ENCODE measurements at places on chromosomes 12 and 14. TPM values are rescaled to one million over a fixed set of nuclear protein-coding genes. Genes with fewer than 3 reads are reported as not detected.

Gene KRT6C
- total RNA-seq: not detected

Gene ZDHHC22
- total RNA-seq: 11.3 TPM

Gene DTX1
- 3.0 TPM for total RNA-seq

Gene DIO2
- total RNA-seq: not detected

Gene TC2N
- total RNA-seq: 16.2 TPM

Gene SBNO1
- 47.5 TPM for total RNA-seq

Gene SLC17A8
- total RNA-seq: not detected

Gene ADAM21
- total RNA-seq: not detected

Gene TSPAN19
- total RNA-seq: not detected

Gene CISTR
- not detected for total RNA-seq

Gene ALX1
- 2.1 TPM for total RNA-seq

Gene ATL1
- 3.2 TPM for total RNA-seq

Gene ARID4A
- 12.9 TPM for total RNA-seq

Gene CIDEB
- not detected for total RNA-seq

Gene FAM216A
- 18.1 TPM for total RNA-seq

Gene PPP4R4
- total RNA-seq: 3.9 TPM

Gene SDS
- 0.13 TPM for total RNA-seq

Gene POC1B
- 11.6 TPM for total RNA-seq

Gene VDR
- total RNA-seq: 0.70 TPM

Gene IAPP
- total RNA-seq: not detected

Gene KIF26A
- 43.0 TPM for total RNA-seq

Gene PNN
- total RNA-seq: 167 TPM

Gene C14orf180
- not detected for total RNA-seq

Gene LMO3
- total RNA-seq: not detected

Gene PLA2G1B
- total RNA-seq: not detected

Gene PTPRR
- 0.22 TPM for total RNA-seq

Gene RPL36AL
- 205 TPM for total RNA-seq

Measured in H9 (cell line).